ENCODE measurements at places on chromosomes 1 and 21.

GRCh38 chr21:29691616-29692491, 247.9 kb downstream of the GRIK1 start:
- DNase-seq: no peak

- peak; percentile 41 for DNase-seq
These were observed 53.5 kb downstream of the MIGA1 start for GRCh38 chr1:77832901-77833300.

GRCh38 chr1:13828454-13829151, 128.6 kb downstream of the PRDM2 start:
- DNase-seq: peak; percentile 15

DNA sequence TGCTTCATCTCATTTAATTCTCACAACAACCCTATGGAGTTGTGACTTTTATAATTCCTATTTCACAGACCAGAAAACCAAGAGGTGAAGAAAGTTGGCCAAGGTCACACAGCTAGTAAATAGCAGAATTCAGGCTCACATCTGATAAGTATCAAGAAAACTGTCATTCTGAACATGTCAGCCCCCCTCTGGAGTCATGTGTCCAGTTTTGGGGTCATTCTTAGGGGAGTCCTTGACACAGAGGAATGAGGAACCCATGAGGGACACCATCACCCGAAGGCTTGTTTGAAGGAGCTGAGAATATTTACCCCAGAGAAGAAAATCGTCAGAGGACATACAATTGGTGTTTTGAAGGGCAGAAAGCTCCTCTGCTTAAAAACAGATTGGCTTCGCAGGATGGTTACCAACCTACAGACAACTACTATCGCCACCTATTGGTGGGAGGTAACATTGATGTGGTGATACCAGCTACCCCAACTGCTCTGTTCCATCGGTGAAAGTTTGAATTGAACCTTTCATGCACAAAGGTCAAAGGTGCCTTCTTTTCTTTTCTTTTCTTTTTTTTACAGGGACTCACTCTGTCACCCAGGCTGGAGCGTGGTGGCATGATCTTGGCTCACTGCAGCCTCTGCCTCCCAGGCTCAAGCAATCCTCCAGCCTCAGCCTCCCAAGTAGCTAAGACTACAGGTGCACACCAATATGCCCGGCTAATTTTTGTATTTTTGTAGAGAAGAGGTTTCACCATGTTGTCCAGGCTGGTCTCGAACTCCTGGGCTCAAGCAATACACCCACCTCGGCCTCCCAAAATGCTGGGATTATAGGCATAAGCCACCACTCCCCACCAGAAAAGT, 31.3 kb downstream of the NCMAP start:
- DNase-seq: peak; percentile 53

DNA sequence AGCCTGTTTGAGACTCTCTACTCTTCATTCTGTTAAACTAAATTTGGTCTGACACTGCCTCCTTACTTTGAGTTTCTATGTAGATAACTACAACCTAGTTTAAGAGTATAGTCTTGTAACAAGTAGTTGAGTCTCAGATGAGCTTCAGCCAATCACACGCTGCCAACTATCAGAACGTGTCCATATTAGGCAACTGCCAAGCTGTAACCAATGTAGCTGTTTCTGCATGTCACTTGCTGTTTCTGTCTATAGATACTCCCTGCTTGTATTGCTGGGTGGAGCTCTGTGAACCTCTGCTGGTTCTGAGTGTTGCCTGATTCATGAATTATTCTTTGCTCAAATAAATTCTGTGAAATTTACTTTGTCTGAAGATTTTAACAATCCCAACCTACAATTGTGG, 452.6 kb upstream of the NR5A2 start:
- no peak for DNase-seq

GRCh38 chr1:161480381-161481035, 24.7 kb upstream of the FCGR2A start:
- DNase-seq: no peak

DNA sequence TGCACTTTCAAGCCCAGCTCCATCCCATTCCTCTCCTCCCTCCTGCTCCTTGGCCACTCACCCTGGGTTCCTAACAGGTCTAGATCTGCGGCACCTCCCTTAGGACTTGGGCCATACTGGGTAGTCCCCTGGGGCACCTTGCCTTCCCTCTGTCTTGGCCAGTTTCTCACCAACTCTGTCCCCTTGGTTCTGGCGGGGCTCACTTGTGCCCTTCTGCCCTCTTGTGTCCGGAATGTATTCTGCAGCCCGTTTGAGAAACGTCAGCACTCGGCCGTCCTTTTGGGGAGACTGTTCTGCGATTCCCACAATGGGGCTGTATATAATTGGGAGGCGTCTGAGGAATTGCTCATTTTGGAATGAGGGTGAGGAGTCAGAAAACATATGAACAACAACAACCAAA, 162.4 kb downstream of the ZSCAN20 start:
- DNase-seq: peak; percentile 8

DNA sequence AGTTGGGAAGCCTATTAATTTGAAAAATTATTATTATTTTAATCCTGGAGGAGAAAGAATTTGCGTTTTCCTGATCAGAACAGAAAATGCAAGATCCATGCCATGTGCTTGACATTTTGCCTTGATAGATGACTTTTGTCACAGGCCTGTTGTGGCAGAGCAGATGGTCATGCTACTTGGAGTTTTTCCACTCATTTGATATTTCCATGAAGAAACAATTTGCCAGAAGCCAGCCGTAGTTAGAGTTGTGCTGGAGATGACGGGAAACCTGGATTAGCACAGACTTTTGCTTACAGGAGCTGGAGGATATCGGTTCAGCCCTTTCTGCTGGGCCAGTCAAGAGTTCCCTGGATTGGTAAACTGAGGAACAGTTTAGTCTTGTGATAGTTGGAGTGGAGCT, 3.2 kb downstream of the RCAN3 start:
- no peak for DNase-seq

DNA sequence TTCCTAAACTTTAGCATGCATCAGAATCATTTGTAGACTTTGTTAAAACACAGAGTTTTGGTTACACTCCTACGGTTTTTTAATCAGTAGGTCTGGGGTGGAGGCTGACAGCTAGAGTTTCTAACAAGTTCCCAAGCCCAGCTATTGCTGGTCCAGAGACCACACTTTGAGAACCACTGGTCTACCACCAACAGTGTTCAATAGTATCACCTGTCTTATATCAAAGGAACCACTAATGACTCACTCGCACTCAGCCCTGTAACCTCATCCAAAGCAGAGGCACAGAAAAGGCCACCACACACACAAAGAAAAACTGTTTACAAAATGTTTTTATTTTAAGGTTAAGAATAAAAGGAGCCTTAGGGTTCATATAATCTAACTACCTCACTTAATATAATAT, 68.7 kb downstream of the HIVEP3 start:
- DNase-seq: no peak

- DNase-seq: no peak
These were observed 4.2 kb downstream of the VWA1 start for GRCh38 chr1:1439546-1440261.

- no peak for DNase-seq
These were observed 179.3 kb upstream of the HMGB4 start for GRCh38 chr1:33684396-33685179.

DNA sequence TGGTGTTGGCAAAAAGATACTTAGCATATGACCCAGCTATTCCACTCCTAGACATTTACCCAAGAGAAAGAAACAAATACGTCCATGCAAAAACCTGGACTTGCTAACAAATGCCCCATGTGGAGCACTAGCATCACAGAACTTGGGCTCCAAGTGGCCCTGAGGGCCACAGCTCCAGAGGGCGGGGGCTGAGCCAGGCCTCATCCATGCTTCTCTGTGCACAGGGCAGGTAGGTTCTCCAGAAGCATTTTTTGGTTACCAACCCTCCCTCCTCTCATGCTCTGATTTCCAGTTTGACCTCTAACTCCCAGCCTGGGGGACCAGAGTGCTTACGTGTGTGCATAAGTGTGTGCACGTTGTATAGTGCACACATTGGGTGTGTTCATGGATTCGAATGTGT, 2.0 kb downstream of the KRTAP12-2 start:
- DNase-seq: no peak

- no peak for DNase-seq
These were observed 281.9 kb upstream of the POU3F1 start for GRCh38 chr1:38328278-38329035.

DNA sequence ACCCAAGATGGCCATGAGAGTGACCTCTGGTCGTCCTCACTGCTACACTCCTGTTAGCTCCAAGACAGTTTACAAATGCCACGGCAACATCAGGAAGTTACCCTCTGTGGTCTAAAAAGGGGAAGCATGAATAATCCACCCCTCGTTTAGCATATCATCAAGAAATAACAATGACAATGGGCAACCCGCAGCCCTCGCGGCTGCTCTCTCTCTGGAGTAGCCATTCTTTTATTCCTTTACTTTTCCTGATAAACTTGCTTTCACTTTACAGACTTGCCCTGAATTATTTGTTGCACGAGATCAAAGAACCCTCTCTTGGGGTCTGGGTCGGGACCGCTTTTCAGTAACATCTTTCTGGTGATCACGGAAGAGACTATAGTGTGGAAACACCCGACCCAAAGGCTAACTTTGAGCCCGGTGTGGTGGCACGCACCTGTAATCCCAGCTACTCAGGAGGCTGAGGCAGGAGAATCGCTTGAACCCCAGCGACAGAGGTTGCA, 19.8 kb upstream of the COX20 start:
- no peak for DNase-seq

- DNase-seq: no peak
These were observed 6.8 kb upstream of the PSMG1 start for GRCh38 chr21:39189857-39190604.

DNA sequence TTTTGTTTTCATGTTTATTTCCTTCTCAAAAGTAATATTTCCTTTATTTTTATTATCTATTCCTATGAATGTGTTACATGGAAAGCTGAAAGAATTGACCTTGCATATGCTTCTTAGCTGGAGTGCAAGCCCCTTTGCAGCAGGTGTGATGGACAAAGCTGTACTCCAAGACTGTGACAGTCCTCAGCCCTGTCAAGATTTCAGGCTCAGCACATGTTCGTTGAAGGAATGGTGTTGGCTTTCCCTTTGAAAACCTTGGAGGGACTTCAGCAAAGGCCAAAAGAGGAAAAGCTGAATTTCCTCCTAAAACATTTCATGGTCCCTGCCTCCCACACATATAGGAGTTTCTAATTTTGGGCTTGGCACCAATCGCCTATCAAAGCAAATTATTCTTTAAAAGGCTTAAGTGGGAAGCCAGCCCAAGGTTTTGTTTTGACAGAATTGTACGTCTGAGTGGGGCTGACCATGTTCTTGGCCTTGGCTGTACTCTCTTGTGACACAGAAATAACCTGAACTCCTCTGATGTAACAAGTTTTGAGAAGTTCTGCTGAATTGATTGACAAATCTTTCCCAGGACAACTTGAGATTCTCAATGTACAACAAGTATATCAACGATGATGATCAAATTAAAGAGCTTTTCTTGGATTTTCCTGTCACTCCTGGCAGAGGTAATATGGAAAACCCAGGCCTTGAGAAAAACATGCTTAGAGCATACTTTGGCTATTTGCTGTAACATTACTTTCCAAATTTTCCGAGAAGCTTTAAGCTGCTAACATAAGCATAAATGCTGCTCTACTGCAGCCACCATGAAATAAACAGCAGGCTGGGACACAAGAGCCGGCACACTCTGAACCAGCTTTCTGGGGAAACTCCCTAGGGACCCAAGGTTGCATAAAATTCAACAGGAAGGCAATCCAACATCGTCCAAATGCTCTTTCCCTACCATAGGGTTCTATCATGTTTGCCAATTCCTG, 135.7 kb upstream of the ZNF648 start:
- no peak for DNase-seq

DNA sequence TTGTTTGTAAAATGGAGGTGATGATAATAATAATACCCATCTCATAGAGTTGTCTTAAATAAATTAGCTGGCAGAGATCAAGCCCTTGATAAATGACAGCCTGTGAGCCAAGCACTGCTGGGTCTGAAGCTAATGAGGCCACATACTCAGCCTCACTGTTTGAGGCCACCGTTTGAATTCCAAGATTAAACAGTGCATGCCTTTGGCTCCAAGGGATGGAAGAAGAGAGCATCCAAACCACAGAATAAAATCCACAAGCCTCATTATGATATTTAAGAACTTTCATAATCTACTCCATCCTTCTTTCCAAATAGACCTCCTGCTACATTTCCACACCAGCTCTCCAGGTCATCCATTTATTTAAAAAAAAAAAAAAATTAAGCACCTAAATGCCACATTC, 29.0 kb downstream of the TGFBR3 start:
- no peak for DNase-seq

GRCh38 chr1:22815421-22816066, 104.9 kb downstream of the EPHB2 start:
- no peak for DNase-seq

DNA sequence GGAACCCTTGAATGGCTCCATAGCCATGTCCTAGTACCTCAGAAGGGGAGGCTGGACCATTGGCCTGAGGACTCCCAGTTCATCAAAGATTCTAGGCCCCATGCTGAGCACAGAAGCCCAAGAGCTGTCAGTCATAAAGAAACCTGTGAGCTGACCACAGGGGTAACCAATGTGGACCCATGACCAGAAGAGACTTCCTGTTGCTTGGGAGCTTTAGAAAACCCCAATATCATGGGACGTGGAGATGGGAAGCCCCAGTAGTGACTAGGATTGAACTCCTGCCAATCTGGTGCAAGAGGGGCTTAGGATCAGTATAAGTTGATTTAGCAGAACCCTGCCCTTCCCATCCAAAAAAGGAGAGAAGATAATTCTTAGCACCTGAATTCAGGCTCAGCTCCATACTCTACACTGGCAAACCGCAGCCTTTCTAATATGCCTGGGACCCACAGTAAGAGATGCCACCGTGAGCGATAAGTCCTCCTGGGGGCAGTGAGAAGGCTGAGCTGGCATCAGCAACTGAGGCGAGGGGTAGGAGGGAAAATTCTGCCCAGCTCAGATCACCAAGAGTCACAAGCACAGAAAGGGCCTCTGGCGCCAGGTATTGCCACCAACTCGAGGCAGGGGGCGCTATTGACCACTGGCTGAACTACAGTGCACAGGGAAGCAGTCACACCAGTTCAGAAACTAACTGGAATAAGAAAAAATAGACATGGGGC, 108.9 kb downstream of the CAPN8 start:
- DNase-seq: peak; percentile 63

DNA sequence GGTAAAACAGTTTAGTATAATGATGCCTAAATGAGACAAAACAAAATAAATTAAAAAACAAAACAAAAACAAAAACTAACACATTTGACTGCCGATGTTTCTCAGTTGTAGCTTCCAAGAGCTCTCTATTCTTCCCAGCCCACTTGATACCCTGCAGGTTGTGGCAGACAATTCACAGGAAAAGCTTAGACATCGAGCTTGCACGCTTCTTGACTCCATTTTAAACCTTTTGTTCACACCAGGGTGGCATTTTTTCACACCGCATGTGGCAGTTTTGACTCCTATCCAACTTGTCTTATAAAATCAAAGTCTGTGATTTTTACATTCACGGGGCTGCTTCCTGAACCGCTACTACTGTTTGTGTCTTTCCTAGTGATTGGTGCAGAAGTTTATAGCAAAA, 575.9 kb downstream of the USP25 start:
- DNase-seq: no peak

DNA sequence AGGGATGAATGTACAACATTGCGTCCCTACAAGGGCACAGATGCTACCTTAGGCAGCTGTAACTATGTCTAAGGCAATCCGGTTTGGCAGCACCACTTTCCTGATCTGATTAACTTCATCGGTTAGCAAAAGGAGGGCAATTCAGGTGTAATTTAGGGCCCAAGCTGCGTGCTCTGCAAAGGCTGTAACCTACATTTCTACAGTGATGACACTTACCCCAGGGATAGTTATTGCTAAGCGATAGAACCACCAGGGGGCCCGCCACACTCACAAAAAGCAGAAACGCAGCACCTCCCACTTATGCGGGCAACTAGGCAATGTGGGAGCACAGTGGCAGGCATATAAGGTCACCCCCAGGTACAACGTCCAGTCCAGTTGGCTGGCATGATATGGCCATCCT, 113.5 kb downstream of the GDAP2 start:
- peak; percentile 11 for DNase-seq
